ENCODE measurements at places on chromosomes 13 and 19.

DNA sequence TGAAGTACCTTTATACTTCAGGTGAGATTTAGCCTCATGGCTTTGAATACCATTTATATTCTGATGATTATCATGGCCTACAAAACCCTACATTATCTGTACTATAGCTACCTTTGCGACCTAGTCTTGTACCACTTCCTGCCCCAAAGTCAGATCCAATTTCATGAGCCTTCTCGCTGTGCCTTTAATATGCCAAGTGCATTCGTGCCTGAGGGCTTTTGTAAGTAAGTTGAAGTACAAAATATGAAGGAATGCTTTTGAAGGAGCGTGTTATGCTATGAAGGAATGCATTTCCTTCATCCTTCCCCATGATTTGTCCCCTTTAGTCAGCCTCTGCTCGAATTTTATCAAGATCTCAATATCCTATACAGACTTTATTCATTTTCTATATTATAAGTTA, 9.2 kb upstream of the RASL11A start:
- no peak for DNase-seq

GRCh38 chr13:33644581-33645543, 173.1 kb upstream of the RFC3 start:
- peak; percentile 85 for DNase-seq

DNA sequence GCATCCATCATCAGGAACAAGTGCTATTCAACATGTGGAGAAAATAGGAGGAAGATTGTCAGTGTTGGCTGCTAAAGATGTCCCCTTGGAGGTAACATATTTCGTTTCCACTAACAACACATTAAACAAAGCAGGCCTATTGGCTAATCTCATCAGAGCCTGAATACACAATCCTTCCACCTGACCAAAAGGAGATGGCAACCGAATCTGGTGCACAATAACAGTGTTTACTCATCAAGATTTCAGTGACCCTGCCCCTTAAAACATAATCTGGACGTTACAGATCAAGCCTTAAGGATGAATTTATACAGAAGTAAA, 582.5 kb downstream of the EFNB2 start:
- no peak for DNase-seq

DNA sequence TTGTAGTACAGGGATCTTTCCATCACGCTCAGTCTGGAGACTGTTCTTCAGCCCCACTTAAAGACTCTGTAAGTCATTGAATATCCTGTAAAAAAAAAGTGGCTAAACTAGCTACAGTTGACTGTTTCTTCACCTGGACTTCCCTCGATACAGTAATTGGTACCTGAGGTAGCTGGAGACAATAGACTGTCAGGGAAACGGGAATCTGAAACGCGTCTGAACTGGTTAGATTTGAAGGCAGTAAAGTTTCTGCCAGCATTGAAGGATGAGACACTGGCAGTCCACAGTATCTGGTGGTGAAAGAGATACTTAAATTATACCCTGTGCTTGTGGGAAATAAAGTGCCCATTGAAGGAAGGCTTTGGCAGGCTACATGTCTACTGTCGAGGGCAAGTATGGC, 550.5 kb downstream of the IRS2 start:
- DNase-seq: no peak

DNA sequence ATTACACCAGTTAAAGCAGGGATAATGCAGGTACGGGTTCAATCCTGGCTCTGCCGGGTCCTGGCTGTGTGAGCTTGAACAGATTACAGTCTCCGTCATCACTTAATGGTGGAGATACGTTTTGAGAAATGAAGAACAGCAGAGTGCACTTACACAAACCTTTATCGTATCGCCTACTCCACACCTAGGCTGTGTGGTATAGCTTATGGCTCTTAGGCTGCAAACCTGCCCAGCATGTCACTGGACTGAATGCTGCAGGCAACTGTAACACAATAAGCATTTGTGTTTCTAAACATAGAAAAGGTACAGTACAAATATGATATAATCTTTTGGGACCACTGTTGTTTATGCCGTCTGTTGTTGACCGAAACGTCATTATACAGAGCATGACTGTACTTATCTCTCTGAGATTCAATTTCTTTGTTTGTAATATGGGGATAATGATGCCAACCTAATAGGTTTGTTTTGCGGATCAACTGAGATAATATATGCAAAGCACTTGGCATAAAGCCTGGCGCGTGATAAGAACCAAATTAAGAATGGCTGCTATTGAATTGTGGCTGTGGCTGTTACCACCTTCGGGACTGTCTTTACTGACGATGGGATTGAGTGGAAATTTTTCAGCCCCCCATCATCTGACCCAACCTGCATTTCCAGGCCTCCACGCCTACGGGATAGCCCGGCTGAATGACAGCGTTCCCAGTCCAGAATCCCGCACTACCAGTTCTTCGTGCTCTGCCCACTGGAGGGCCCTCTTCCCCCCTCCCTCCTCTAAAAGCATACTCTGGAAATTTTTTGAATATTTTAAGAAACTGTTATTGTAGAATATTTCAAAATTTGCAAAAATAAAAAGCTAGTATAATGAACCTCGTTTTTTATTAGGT, 11.2 kb downstream of the KRTDAP start:
- DNase-seq: no peak

- DNase-seq: peak; percentile 41
These were observed 10.4 kb upstream of the GPR32 start for GRCh38 chr19:50759886-50760285.

DNA sequence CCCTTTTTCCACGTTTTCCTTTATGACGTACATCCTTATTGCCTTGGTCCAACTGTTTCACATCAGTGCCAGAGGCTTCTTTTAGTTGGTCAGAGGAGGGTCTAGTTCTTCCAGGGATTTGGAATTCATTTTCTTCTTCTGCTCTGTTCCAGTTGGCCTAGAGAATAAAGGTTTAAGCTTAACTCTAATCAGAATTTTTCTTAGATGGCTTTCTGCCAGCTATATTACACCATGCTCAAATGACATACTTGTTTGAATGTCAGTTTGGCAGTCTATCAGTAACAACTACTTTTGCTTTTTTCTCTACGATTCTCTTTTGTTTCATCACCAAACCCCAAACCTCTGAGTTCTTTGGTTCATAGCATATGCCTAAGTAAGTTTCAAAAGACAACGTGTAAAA, 16.8 kb downstream of the SPART start:
- DNase-seq: peak; percentile 46

DNA sequence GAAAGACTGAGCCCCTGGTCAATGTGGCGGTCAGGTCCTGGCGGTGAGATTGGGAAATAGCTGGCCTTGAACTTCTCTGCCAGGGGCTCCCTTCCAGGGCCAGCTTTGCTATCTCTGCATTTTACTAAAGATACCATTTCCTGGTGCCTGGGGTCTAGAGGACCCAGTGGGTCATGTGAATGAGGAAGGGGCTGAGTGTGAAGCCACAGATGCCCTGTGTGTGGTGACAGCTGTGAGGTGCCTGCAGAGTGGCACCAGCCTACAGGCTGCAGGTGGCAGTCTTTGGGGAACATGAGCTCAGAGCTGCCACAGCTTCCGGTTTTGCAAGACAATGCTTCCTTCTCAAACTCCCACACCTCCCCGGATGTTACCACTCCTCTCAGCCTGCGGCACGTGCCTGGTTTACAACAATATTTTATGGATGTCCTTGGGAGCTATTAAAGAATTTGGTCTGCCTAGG, 5.2 kb upstream of the MLNR start:
- DNase-seq: no peak

DNA sequence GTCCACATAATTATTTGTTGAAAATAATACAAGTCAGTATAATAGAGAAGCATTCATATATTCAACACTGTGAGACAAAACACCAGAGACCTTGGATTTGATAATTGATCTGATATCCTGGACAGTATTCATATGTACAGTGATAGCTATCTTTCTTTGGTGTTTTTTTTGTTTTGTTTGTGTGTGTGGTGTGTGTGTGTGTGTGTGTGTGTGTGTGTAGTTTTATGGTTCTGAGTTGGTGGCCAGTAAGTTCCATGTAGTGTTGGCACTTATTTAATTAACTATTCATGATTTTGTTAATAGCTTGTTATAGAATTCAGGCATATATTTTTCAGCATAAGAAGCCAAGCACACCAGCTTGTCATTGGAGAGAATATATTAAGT, 1.6 kb upstream of the ANGPTL6 start:
- no peak for DNase-seq

- DNase-seq: peak; percentile 31
These were observed 125.9 kb downstream of the FGF14 start for GRCh38 chr13:102275969-102276368.

DNA sequence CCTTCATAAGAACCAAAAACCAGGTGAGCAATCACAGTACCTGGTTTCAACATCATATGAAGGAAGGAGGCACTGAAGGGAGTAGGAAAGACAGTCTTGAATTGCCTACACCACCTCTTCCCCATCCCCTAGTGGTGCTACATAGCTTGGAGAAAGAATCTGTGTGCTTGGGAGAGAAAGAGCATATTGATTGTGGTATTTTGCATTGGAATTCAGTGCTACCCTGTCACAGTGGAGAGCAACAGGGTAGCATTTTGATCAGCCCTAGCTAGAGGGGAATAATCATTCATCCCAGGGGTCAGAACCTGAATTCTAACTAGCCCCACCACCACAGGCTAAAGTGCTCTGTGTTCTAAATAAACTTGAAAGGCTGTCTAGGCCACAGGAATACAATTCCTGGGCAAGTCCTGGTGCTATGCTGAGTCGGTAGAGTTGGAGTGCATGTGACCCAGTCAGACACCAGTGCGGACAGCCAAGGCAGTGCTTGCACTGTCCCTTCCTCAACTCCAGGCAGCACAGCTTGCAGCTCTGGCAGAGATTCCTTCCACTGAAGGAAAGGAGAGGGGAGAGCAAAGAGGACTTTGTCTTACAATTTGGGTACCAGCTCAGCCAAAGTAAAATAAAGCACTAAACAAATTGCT, 158.7 kb downstream of the VWA8 start:
- DNase-seq: no peak

- no peak for DNase-seq
These were observed 20.1 kb downstream of the SH3GL1 start for GRCh38 chr19:4380254-4380727.

GRCh38 chr19:38870612-38871011, 7.5 kb downstream of the RINL start:
- no peak for DNase-seq

GRCh38 chr13:39038569-39039030, 344 bp downstream of the NHLRC3 start:
- peak; percentile 28 for DNase-seq

DNA sequence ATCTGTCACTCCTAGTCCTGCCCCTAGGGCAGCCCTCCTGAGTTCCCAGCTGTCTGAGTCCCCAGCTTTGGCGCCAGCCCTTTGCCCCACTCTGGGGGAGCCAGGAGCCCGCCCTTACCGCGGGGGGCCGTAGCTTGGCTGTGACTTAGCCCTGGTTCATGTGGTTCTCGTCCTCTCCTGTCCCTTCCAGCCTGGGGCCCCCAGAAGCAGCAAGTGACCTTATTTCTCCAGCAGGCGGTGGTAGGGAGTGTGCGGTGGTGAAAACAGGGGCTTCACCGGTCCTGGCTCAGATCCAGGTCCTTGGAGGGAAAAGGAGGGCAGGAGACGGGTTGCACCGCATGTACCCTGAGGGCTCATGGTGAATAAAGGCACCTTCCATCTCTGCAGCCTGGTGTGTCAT, 7.9 kb downstream of the GIPC3 start:
- no peak for DNase-seq

GRCh38 chr13:84137292-84137691, 255.0 kb upstream of the SLITRK1 start:
- DNase-seq: peak; percentile 3

GRCh38 chr19:5356918-5357317, 16.3 kb upstream of the PTPRS start:
- DNase-seq: no peak

DNA sequence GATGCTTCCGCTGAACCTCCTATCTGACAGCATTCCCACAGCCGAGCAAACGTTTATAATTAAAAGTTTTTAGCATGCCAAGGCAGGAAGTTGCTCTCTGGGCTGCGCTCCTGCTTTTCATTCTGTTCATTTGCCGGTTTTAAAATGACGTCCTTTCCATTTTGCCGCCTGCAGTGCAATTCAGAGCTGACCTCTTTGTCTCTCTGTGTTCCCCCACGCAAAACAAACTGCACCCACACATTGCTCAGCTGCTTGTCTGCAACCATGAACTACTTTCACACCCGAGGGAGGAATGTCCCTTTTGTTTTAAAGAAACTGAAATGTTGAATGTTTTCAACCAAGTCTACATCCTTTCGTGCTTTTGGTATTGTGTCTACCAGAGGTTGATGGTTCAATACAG, 416.5 kb downstream of the EFNB2 start:
- DNase-seq: no peak

- peak; percentile 66 for DNase-seq
These were observed 4.7 kb upstream of the GJB2 start for GRCh38 chr13:20197361-20197834.

DNA sequence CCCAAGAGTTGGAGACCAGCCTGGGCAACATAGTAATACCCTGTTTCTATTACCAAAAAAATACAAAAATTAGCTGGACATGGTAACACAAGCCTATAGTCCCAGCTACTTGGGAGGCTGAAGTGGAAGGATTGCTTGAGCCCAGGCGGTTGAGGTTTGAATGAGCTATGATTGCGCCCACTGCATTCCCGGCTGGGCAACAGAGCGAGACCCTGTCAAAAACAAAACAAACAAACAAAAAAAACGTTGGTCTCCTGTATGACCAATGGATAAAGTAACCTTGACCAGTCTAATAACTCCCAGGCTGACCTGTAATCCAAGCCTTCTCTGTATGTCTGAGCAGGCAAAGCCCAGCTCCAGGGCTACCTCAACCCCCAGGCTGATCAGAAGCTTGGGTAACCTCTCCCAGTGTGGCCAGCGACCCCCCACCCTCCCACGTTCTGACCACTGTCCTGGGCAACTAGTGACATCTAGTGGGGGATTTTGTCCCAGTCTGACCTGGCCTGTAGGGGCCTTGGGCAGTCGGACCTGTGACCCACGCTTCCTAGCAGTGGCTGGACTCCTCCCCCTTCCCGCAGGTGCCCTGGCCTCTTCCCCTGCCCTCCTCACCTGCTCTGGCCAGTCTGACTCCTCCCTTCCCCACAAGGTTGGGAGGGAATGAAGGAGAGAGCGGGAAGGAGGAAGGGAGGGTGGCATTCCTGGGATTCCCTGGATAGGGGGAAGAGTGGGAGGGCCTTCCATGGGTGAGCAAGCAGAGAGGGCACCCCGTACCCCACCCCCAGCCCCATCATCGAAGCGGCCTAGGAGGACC, 1.0 kb upstream of the BCAM start:
- DNase-seq: peak; percentile 43

- DNase-seq: no peak
These were observed 9.5 kb downstream of the NKPD1 start for GRCh38 chr19:45151320-45151719.

- no peak for DNase-seq
These were observed 7.1 kb upstream of the EML2 start for GRCh38 chr19:45646345-45646698.

- DNase-seq: no peak
These were observed 15.3 kb upstream of the ADPRHL1 start for GRCh38 chr13:113468472-113469201.

GRCh38 chr19:17527326-17527725, 15.9 kb downstream of the PGLS start:
- DNase-seq: no peak

GRCh38 chr19:47032171-47032811, 12.7 kb downstream of the NPAS1 start:
- no peak for DNase-seq

GRCh38 chr13:102443249-102443648, 41.4 kb upstream of the FGF14 start:
- no peak for DNase-seq

- peak; percentile 95 for DNase-seq
These were observed 114.4 kb downstream of the RAB20 start for GRCh38 chr13:110447058-110447511.

- no peak for DNase-seq
These were observed 16.2 kb downstream of the PSPC1 start for GRCh38 chr13:19766591-19766990.

- peak; percentile 89 for DNase-seq
These were observed 13.8 kb upstream of the UBE2L5 start for GRCh38 chr13:30408319-30409101.

Data from fibroblast of mammary gland (primary cell).